ENCODE measurements at places on chromosomes 6 and 20. TPM values are rescaled to one million over a fixed set of nuclear protein-coding genes. Genes with fewer than 3 reads are reported as not detected.

GRCh38 chr6:21033575-21034026 is 499.3 kb downstream of the CDKAL1 start:
- DNase-seq, result no peak

DNA sequence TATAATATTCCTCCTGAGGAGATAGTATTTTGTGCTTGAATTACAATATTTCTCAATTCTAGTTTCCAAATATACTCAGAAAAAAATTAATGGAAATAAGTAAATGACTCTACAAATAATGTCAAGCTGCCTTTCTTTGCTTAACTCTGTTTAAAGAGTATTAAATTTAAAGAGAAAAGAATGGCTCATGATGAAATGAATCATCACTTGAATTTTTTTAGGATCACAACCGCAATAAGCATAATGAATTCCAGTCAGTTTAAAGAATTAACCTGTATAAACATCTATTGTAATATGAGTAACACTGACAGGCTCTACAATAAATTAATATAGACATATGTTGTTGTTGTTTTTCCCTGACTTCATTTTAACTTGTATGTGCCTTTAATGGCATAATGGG is 266.2 kb upstream of the ADGRB3 start:
- no peak for DNase-seq

- no peak for DNase-seq
Measured at GRCh38 chr6:15429141-15430110, 183.6 kb downstream of the JARID2 start.

DNA sequence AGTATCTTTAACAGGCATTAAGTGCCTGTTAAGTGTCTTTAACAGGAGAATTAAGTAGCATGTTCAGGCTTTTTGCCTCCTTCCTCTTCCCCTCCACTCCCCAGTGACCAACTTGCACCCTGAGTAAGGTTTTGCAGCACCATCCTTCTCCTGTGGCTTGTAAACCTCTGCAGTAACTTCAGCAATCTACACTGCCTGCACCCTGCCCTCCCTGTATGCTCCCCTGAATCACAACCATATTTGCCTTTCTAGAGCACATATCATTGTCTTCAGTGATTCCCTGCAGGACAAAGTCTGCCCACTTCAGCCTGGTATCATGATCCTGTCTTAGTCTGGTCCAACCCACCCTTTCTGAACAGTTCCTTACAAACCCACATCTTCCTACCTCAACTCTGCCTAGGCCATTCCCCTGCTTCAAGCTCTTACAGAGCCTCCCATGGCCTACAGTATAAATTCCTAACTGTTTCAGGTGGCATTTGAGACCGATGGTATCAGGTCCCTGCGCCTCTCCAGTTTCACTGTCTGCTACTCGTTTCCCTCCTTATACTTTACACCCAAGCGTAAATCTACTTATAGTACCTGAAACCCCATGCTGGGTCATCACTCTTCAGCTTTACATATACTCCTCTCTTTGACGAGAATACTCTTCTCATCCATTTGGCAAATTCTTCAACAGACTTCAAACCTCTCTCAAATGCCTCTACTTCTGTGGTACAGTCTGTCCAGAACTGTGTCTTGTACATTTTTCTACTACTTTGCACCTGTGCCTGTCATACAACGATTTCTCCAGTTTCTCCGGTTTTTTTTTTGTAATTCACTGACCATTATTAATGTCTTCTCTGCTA is 69.8 kb downstream of the ZHX3 start:
- no peak for DNase-seq

DNA sequence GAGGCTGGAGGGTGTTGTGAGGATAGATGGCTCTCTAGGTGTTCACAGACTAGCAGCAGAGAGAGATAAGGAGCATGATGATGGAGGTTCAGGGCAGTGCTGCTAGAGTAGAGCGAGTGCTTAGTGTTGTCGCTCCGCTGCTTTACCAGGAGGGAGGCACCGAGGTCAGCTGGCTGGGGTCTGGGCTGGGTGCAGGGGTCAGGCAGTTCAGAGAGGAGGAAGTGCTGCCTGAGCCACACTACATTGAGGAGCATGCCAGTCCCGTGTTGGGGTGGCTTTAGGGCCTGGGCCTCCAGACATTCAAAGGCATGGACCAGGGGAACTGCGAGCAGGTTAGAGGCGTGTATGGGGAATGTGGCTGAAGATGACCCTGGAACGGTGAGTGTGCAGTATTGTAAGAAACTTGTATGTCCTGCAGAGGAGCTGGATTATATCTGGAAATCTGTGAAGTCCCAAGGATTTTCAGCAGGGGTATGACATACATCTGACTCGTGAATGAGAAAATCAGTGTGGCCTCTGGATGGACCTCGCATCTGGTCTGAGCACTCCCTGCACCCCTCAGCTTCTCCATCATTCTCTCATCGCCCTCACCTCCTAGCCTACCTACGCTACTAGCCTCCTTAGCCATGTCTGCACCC is 66.9 kb downstream of the IGF2R start:
- no peak for DNase-seq

DNA sequence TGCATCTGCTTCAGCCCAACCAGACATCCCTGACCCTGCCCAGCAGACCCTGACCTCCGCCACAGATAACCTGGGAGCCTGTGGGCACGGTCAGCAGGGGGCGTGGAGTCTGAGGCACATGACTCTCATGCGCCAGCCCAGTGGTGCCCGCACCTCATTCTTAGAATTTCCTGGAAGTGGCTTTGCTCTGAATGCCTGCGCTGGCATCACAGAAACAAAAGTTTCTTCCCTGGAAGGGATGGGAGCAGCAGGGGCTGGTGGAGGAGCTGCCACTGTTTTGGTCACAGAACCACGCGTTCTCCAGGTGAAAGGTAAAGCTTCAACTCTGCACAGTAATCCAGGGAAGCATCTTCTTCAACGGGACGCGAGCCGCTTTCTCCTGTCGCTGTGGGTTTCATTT is 67.9 kb upstream of the DUSP22 start:
- no peak for DNase-seq

DNA sequence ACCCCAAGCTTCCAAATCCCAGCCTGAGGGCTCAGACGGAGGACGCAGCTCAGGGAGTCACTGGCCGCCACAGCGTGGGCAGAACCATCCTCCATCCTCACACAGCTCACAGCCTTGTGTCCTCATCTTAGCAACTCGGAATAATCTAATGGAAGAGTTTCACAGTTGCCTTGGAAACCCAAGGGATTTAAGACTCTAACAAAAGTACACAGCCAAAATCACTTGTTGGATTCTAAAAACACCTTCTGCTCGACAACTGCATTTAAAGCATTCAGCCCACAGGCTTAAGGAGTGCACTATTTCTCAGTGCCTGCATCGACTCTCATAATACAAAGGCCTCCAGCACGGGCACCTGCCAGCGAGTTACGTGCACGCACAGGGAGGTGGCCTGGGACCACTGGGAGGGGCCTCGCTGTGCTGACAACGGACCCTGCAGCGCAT is 45.4 kb downstream of the ZBTB46 start:
- no peak for DNase-seq

- no peak for DNase-seq
Measured at GRCh38 chr20:49699200-49699992, 14.3 kb downstream of the B4GALT5 start.

DNA sequence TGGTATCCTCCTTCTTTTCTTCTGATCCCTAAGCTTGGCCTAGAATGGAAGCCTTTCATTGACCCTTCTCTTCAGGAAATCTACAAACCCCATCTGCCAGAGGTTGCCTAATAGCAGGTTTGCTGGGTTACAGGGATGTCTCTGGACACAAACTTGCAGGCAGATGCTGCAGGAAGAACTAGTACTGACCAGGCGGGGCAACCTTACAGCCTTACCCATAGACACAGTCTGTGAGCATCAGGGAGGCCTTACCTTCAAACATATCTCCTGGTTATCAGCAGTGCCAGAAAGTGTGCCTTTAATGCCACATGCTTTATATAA is 2.6 kb downstream of the SCUBE3 start:
- no peak for DNase-seq

DNA sequence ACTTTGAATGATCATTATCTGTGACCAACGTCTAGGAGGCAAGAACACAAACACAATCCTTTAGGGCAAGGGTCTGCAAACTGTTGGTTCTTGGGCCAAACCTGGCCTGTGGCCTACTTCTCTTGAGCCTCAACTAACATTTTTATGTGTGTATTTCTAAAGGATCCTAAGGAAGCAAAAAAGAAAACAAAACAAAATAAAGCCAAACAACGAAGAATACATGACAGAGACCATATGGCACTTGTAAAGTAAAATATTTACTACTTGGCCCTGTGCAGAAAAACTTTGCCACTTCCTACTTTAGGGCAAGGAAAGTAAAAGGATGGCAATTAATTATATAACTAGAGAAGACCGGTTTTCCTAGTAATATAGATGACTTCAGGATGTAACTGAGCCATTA is 1056.2 kb downstream of the EPHA7 start:
- DNase-seq, result no peak

Gene ZSCAN31
- total RNA-seq, result 8.8 TPM

Gene GPX5
- not detected for total RNA-seq

Gene BANF2
- total RNA-seq, result not detected

Gene RHAG
- total RNA-seq, result not detected

Measured in H1 (cell line).